ENCODE measurements at places on chromosomes 11 and 22.

DNA sequence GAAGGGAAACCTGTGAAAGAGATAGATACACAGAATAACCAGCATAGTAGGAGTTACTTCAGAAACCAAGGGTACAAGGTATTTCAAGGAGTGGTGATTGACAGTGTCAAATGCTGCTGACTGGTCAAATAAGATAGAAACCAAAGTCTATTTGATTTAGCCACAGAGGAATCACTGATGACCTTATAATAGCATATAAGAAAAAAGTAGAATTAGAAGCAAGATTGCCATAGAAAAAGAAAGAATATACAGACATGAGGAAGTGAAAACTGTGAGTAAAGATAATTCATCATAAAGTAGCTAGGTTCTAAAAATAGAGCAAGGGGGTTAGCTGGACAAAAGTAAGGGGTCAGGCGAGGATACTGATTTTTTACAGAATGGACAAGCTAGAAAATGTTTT, 14.2 kb downstream of the ZBTB44 start:
- no peak for DNase-seq

GRCh38 chr22:25763239-25763777, 21.3 kb downstream of the MYO18B start:
- no peak for DNase-seq

DNA sequence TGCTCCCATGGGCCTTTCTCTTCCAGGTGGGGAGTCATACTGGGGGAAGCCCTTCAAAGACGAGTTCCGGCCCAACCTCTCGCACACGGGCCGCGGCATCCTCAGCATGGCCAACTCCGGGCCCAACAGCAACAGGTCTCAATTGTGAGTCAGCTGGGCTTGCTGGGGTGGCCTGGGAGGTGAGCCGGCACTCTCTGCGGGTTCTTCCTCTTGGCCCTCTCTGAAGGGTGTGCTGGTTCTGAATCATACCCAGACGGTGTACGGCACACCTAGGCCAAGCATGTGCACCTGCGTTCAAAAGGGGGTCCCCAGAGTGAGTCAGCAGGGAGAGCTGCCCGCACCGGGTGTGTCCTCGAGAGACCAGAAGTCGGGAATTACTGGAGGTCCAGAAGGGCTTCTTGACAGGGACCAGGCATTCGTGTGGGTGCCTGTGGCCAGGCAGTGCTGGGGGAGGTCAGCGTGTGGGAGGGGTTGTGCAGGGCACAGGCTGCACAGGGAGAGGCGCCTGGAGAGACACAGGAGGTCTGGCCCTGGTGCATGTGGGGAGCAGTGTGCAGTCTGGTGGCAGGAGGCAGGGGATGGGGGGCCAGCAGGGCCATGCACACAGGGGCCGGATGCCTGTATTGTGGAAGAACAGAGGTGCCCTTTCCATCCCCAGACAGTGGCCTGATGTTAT, 23.0 kb downstream of the PPIL2 start:
- DNase-seq = no peak

DNA sequence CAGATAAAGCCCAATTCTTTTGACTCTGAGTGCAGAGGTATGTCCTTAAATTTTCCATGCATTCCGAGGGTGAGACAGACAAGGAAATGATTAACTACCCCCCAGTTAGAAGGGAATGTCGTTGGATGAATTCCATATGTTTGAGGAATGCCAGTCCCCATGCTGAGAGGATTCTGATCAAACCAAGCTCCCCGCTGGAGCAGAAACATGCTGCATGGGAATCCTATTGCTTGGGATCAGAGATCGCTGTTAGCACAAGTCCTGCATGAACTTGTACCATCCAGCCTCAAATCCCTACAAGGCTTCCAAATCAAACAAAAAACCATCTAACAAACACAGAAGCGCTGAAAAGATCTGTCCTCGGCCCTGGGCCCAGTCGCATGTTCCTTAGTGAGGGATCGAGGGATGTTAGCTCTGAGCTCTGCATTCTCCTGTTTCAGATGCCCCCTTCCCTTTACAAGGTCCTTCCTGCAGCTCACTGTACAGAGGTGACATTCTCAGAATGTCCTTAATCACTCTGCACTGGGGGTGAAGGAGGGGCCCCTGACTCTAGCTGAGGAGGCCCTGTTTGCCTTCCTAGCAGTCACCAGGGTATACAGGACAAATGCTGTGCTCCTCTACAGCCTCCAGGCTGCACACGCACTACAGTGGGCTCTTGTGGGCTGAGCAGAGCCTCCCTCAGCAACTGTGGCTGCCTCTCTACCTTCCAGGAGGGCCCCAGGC, 353.4 kb downstream of the TENM4 start:
- DNase-seq = no peak

DNA sequence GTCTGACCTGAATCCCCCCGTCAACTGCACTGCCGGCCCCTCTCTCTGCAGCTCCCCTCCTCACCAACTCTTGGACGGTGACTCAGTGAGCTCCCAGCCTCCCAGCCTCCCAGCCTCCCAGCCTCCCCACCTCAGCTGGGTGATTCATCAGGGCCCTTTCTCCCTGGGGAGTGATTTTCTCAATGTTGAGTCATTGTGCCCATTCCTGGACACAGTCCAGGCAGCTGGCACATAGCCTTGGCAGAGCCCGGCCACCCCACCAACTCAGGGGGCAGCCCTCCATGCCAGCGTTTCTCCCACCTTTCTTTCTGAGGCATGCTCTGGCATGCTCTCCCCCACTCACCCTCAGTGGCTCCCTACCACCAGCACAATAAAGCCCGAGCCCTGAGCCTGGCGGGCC, 30.7 kb downstream of the PDE2A start:
- no peak for DNase-seq

DNA sequence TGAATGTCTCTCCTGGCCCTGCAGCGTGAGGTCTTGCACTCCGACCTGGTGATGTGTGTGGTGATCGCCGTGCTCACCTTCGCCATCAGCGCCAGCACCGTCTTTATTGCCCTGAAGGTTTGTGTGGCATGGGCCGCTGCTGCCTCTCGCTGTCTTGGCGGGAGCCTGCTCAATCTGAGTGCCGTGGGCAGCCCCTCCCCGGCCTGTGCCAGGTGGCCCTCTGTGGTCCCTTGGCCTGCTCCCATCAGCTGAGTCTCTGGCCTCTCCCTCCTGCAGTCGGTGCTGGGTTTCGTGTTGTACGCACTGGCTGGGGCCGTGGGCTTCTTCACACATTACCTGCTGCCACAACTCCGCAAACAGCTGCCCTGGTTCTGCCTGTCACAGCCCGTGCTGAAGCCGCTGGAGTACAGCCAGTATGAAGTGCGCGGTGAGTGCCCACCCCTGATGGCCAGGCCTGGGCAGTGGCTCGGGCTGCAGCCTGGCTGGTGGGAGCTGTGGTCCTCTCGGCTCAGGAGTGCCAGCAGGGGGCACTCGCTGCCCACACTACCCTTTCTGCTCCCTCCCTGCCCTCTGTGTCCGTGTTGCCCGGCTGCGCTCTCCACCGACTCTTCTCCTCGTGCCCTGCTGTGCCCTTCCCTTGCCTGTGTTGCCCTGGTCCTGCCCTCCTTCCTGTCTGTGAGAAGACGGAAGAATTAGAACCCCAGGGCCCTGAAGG, 10.2 kb downstream of the PCNX3 start:
- peak; percentile 78 for DNase-seq

- DNase-seq = no peak
Measured at GRCh38 chr11:105202844-105203548, 63.4 kb upstream of the CARD18 start.

DNA sequence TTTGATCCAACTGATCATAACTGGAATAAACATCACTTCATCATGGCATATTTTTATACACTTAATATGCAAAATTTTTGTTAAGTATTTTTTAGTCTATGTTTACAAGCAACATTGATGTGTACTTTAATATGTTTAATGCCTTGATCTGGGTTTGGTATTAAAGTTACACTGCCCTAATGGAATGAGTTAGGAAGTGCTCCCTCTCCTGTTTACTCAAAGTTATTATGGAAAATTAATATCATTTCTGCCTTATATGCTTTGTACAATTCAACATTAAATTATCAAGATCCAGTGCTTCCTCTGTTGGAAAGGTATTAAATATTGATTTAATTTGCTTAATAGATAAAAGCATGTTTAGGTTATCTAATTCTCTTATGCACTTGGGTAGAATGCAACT, 927.3 kb upstream of the RAG2 start:
- DNase-seq = no peak

GRCh38 chr22:50739894-50740293, 1.9 kb downstream of the ACR start:
- DNase-seq = no peak

DNA sequence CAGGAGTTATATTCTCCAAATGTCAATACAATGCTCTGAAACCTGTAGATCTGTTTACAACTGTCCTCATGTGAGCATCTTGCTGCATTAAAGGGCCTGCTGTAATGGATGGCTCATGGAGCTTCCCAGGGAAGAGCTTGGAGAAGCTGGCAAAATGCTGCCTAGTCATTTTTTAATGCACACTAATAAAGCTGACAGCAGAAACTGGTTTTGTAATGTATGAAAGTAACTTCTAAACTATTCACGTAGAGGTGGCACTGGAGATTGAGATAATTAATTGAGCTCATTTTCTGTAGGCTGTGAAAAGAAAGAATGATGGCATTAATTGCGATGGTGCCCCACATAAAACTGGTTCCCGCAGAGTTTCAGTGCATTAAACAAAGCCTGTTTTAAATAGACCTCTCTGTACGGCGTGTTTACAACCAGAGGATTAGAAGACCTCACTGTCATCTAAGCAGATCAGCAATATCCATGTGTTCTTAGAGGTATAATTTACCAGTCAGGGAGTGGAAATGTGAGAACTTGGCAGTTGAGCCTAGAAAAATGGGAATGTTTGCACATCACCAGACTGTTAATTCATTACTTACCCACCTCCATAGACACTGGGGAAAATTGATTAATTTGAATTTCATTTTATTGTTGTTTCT, 16.0 kb downstream of the POLA2 start:
- no peak for DNase-seq

GRCh38 chr11:77322506-77322905, 21.0 kb upstream of the GDPD4 start:
- DNase-seq = no peak

DNA sequence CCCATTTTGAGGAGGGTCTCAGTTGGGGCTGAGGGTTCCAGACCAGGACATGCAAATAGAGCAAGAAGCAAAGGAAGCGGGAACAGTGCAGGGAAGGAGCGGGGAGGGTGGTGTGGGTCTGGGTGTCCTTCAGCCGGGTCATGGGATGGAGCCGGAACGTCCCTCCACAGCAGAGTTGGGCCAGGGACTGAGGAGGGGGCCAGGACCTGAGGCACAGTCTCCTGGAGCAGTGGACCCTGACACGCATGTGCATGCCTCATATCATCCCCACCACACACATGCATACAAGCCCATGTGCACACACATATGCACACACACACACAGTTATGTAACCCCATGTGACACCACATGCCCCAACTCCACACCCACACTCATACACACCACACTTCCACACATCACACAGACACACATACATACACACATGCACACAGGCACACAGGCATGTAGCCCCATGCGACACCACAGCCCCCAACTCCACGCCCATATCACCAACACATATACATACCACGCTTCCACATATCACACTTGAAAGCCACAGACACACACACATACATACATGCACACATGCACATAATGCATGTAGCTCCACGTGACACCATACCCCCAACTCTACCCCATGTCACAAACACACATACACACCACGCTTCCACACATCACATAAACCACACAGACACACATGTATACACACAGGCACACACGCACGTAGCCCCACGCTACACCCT, 1026.6 kb downstream of the BRD1 start:
- DNase-seq = no peak

DNA sequence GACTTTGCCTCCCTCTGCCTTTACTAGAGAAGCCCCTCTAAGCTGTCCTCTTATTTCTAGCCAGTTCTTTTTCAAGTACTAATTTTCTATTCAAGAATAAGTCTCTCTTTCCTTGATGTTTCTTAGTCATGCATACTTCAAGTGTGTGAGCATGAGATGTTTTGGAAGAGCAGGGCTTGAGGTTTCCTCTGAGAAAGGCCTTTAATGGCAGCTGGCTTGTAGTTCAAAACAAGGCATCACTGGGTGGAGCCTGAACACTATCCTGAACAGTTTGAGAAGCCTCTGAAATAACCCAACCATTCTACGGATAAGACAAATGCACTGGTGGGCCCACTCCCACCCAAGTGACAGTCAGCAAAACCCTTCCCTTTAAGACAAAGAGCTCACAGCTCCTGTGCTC, 37.6 kb downstream of the CLDN25 start:
- no peak for DNase-seq

- DNase-seq = no peak
Measured at GRCh38 chr11:30479899-30480298, 106.3 kb downstream of the MPPED2 start.

- no peak for DNase-seq
Measured at GRCh38 chr22:23884140-23884539, 10.0 kb upstream of the MIF start.

DNA sequence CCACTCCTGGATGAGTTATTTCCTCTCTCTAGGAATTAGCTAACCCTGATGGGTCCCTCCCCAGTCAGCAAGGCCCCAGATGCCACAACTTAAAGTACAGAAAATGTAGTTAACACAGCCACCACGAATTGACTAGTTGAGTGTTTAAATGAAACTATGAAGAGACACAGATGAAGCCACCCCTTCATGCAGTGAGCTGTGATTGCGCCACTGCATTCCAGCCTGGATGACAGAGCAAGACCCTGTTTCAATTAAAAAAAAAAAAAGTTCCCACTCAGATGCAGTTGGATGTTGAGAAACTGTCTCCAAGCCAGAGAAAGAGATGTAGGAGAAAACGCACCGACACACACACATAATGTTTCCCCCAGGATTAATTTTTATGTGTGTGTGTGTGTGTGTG, 53.3 kb downstream of the SCN3B start:
- DNase-seq = no peak

GRCh38 chr22:46803936-46804335, 41.5 kb downstream of the TBC1D22A start:
- DNase-seq = no peak

DNA sequence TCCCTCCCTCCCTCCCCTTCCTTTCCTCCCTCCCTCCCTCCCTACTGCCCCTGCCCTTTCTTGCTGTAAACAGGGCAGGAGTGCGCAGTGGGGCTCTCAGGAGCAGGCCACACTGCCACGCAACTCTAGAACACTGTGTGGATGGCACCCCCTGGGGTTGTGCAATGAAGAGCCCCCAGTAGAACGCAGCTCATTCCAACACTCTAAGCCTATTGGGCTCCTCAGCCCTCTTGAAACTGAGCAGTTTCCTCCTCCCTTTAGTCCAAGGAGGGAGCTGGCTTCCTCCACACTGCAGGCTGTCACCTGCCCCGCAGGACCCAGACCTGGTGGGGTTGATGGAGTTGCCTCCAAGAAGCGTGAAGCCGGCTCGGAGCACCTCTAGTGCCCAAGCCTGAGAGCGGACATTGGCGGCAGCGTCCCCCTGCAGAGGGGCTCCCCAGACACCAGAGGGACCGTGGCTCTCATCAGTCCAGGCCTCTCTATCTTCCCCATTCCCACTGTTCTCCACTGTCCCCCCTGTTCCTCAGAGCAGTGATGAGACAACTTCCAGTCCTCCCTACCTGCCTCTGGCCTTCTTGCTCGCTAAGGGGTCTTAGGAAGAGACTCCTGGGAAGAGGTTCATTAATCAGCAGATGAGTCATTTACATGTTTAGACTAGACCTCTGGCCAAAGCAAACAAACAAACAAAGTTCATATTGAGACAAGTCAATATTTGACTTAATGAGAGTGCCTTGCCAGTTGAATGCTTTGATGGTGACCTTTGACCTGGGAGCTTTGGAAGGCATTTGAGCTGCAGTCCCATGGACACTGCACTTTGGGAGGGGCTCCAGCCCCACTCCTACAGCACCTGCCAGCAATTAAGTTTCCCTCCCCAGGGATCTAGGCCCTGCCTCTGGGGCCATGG, 64.0 kb downstream of the RPUSD4 start:
- no peak for DNase-seq

GRCh38 chr11:123587559-123587958, 66.9 kb downstream of the SCN3B start:
- no peak for DNase-seq

Data from heart left ventricle (tissue), 16 donors.